HS-5 (cell line): ENCODE measurements at places on chromosomes 7 and 10.

DNA sequence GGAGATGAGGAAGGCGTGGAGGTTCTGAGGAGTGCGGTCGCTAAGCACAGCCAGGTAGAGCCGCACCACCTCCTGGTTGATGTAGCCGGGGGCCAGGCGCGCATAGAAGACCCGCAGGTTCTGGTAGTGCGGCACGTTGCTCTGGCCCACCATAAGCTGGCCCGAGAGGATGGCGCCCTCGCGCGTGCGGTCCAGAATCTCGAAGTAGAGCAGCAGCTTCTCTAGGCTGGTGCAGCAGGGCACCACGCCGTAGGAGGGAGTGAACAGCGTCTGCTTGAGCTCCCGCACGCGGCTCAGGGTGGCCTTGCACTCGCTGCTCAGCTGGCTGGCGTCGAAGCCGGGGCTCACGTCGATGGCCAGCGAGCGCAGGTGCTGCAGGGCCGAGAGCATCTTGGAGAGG, 77.8 kb upstream of the TNRC18 start:
- no peak for DNase-seq

DNA sequence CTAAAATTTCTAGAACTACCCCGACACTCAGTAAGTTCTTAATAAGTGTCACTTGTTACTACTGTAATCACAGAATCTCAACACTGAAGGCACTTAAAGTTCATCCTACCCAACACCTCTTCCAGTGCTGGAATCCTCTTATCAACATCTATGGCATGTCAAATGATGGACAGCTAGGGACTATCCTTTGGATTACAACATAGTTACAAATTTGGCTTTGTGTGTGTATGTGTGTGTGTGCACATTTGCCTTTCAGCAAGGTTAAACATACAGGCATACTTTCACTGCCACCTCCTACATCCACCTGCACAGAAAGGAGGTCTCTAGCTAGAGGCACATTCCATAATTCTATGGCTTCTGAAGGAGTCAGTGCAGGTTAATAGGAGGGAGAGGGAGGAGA, 25.8 kb downstream of the PTTG1IP2 start:
- DNase-seq: no peak

DNA sequence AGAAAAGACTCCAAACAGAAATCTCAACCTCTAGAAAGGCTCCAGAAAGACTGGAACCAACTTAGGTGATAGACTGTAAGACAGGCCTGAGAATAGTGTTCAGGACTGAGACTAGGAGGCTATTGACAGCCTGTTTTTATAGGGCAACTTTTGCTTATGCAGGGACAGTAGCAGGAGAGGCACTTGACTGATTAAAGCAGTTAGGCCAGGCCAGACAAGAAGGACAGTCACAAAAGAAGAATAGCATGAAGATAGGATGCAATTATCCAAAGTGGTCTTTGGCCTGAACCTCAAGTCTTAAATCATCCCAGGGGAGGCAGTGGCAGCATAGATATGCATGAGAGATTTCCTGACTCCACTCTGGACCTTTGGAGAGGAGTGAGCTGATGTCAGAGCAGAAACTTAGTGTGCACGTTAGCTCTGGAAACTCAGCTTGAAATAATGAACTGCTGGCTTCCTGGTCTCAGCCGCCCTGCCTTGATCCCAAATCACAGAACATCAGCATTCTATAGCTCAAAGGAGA, 290.6 kb downstream of the SORCS3 start:
- DNase-seq: no peak

DNA sequence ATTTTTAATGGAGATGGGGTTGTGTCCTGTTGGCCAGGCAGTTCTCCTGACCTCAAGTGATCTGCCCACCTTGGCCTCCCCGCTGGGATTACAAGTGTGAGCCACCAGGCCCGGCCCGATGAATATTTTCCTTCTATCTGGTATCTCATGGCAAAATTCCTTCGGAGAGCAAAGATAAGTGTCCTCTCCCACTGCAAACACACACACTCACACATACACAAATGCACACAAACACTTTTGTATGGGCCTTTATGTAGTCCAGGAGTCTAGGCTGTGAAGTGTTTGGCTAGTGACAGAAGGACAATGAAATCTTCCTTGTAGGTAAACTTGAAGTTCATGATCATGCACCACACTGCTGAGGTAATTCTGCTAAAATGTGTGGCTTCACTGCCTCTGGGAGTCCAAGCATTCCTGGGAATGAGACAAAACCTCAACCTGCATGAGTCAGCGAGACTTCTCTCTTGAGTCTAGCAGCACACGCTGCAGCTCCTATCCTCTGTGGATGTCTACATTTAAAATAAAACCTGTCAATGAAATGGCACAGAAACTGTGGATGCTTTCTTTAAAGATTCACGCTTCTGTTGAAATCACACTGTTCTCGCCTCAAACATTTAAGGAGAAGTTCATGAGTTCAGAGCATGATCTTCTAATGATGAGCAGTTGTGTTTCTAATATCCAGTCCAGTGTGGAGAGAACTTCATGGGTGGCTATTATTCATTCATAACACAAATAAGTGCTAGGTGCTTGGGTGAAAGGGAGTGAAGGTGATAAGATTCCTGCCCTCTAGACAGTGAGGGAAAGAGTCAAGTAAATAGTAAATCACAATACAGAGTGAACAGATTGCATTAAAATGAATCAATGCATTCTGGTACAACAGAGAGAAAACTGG, 96.5 kb downstream of the NRP1 start:
- DNase-seq: peak; percentile 71

GRCh38 chr10:92849234-92849525, 860 bp downstream of the EXOC6 start:
- no peak for DNase-seq
